Skeletal muscle cell (primary cell): ENCODE measurements at places on chromosomes 7 and 10.

DNA sequence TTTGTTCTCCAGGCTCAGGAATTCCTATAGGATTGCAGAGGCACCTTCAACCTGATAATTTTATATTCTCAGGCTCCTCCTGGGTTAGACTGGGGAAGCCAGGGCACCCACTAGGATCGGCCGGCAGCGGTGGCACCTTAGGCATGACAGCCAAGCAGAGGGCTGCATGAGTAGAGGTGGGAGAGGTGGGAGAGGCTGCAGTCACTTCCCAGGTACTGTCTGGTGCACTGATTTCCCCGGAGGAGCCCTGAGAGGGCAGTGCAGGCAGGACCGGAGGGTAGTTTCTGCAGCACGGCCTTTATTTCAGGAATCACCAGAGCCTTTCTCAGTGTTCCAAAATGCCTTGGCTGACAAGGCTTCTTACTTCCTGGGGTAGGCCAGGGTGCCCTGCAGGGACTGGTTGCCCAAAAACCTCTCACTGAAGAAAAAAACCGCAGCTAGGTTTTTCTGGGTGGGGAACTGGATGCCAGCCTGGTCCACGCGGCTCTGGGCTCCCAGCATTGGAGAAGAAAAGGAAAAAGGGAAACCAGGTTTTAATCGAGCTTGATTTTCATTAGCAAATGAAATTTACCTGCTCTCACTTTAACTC is 3.6 kb upstream of the HOXA13 start:
- DNase-seq, result no peak

DNA sequence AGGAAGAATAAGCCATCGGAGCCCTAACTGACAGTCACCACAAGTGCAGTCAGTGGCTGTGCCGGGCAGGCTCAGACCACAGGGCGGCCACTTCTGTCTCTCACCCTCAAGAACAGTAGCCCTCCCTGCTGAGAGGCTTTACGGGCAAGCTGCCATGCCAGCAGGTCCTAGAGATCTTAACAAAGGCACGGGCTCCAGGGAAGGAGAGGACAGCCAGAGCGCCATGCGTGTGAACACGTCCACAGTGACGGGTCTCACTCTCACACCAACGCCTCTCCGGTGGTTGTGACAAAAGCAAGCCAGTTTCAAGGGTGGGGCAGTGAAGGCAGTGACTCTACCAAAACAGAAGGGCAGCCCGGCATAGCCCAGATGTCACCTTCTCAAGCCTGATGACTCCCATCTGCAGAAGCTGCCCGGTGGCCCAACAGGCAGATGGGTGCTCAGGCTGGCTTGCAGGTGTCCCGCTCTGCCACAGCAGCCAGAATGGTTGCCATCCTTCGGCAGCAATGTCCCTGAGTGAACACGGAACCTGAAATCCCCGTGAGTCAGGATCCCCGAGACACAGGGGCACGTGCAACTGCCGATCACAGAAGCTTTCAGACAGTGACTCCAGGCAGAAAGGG is 102.0 kb downstream of the FAM53B start:
- no peak for DNase-seq

- DNase-seq, result no peak
Observed at GRCh38 chr7:106089647-106090046, 22.5 kb downstream of the SYPL1 start.

- no peak for DNase-seq
Observed at GRCh38 chr7:36336390-36336789, 53.3 kb upstream of the ANLN start.

DNA sequence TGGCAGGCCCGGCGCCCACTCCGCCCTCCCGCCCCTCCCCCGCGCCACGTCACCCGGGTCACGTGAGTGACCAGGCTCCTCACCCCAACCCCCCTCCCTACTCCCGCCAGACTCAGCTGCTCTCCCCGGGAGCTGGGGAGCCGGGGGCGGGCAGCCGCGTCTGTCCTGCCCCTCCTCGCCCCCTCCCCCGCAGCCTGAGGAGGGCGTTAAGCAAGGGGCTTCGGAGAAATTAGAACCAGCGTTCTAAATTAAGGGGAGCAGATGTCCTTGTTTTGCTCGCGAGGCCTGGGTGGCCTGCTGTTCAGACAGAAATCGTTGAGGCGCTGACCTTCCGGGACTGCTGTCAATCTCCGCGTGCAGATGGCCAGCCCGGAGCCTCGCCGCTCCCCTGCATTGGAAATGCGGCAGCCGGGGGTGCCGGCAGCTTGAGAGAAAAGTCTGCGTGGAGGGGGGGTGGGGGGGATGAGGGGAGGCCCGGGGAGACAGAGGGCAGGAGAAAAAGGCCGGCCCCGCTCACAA is 102.2 kb upstream of the ZNF438 start:
- no peak for DNase-seq

- DNase-seq, result no peak
Observed at GRCh38 chr7:2209961-2210323, 22.8 kb downstream of the MAD1L1 start.

GRCh38 chr10:5551531-5552375 is 27.0 kb downstream of the CALML3 start:
- no peak for DNase-seq
